ENCODE measurements at places on chromosomes 13 and 19. TPM values are rescaled to one million over a fixed set of nuclear protein-coding genes. Genes with fewer than 3 reads are reported as not detected.

Gene ADPRHL1
- total RNA-seq: 2.8 TPM

Gene C19orf81
- 7.9 TPM for total RNA-seq

Gene NCCRP1
- not detected for total RNA-seq

Gene CEACAM19
- total RNA-seq: 6.1 TPM

Gene ZNF728
- total RNA-seq: not detected

Data from neural crest cell (in vitro differentiated cells).